ENCODE measurements at places on chromosomes 7 and 10.

GRCh38 chr10:79098596-79099015 is 29.8 kb downstream of the ZMIZ1 start:
- DNase-seq = peak; percentile 42

DNA sequence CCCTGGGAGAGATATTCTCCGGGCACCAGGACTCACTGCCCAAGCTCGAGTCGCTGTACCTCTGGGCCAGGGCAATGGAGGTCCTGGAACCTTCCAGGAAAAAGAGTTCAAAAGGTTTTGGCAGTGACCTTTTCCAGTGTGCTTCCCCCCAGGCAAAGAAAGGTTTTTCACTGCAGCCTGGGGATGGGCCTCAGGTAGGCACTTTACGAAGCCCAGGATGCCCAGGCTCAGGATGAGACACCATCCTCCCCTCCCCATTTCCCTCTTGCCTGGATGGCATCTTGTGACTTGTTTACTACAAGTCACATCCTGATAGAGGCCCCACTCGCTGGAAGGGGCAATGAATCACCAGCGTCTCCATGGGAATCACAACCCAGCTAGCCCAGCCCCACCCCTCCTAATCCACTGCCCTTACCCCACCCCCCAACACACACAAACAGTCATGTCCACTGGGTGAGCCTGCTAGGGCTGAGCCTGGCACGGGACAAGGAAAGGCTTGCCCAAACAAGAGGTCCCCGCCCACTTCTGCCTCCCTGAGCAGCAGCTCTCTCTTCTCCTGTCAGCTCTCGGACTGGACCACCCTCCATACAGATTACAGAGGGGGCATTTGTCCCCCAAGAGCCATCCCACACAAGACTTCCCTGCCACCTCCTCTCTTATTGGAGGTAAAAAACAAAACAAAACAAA is 93.8 kb upstream of the SMNDC1 start:
- DNase-seq = peak; percentile 99

DNA sequence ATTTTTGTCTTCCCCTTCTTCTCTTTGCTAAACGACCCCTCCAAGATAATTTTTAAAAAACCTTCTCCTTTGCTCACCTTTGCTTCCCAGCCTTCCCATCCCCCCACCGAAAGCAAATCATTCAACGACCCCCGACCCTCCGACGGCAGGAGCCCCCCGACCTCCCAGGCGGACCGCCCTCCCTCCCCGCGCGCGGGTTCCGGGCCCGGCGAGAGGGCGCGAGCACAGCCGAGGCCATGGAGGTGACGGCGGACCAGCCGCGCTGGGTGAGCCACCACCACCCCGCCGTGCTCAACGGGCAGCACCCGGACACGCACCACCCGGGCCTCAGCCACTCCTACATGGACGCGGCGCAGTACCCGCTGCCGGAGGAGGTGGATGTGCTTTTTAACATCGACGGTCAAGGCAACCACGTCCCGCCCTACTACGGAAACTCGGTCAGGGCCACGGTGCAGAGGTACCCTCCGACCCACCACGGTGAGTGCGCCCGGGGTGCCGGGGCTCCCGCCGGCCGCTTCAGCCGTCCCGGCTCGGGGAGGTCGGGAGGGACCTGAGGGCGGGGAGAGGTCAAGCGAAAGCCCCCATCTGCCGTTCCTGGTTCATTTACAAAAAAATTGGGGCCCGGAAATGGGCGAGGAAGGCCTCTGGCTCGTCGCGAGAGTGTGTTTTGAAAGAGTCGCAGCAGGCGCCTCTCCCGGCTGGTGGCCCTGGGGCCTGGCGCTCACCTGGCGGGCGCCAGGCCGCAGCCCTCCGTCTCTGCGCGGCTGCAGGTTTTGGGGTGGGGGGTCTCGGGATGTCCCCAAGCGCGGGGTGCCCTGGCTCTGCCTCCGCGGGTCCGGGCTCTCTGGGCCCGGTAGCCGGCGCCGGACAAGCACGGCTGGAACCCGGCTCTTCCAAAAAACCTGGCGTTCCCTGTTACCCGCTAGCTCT is 1.2 kb downstream of the GATA3 start:
- DNase-seq = no peak

GRCh38 chr7:44969049-44969700 is 9.6 kb downstream of the MYO1G start:
- no peak for DNase-seq

GRCh38 chr7:2405601-2406345 is 2.4 kb downstream of the CHST12 start:
- no peak for DNase-seq

DNA sequence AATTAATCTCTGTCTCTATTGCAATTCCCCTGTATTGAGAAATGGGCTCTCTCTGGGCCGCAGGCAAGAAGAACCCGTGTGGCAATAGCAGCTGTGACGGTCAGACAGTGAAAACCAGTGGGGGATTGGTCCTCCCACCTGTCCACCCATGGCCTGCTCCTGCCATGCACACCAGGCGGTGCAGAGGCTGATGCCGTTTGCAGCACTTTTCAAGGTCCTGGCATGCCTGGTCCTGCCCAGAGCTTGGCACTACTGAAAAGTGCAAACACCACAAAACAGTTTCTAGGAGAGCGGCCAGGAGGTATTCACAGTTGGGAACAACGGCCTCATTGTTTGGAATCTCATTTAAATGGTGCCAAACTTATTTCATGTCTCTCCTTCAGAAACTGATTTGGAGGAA is 41.5 kb downstream of the PSPH start:
- no peak for DNase-seq

DNA sequence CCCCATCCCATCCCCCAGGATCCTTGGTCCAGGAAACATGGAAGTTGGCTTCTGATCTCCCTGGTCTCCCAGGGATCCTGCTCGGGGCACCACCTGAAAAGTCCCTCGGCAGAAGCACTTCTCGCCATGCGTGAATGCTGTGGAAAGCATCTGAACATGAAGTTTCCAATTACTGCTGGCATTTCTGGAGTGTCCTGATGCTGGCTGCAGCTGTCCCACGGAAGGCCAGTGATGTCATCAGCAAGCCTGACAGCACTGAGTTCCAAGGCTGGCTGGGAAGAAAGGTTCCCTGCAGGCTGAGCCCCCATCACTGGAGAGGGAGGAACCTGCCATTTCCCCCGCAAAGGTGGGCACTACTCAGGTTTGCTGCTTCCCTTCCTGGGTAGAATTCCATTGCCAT is 71.4 kb downstream of the KCNMA1 start:
- DNase-seq = peak; percentile 31

DNA sequence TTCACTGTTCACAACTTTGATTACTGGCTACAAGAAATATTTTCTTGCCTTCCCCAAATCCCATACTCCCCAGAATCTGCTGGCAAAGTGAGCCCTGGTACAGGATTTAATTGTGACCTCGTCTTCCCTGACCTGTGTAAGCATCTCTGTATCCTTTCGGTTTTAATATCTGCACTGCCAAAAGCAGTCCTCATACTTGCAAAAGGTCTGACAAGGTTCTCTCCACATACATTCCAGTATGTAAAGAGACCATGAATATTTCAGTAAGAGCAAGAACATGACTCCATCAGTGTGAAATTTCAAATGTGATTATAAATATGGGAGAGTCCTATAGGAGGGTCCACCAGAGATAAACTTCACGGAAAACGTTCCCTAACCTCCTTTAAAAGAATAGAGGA is 134.0 kb upstream of the TCF7L2 start:
- DNase-seq = no peak
